T-cell (primary cell): ENCODE measurements at places on chromosomes 12 and 14. TPM values are rescaled to one million over a fixed set of nuclear protein-coding genes. Genes with fewer than 3 reads are reported as not detected.

The LMNTD1 gene
- not detected for total RNA-seq

The PIK3C2G gene
- total RNA-seq = not detected

The LBHD2 gene
- total RNA-seq = not detected

The GNG2 gene
- 99.0 TPM for total RNA-seq

The DCN gene
- not detected for total RNA-seq

The CLEC1A gene
- not detected for total RNA-seq

The MYH6 gene
- total RNA-seq = not detected

The CABP1 gene
- not detected for total RNA-seq

The MYF6 gene
- total RNA-seq = not detected

The SLC5A8 gene
- not detected for total RNA-seq

DNA sequence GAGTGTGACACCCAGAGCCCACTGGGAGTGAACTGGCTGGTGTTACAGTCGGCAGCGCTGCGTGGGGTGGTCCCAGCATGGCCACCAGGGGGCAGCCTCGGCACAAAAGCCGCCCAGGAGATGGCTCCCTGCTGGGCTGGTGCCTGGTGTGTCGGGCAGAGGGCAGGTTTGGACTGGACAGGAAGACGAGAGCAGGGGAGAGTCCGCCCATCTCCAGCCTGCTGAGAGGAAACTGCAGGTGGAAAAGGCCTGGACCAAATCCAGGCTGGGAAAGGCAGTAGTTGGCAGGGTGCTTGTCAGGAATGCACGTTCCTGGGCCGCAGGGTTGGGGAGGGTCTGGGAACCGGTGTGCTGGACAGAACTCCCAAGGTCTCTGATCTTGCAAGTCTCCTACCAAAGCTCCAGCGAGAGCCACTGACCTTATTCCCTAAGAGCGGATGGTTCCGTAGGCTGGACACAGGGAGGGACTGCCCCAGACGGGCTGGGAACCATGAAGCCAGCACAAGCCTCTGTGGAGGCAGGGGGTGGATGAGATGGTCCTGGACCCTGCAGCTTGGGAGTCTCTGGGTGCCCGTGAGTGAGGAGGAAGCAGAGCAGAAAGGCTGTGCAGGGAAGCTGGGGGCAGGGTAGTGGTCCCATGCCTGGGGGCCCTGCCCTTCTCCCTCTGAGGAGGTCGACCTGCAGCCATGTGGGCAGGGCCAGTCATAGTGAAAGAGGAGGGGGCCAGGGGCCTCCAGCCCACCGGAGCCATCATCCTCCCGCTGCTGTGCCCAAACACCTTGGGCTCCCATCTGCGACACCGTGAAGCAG lies 1.8 kb downstream of the AHNAK2 start:
- DNase-seq = peak; percentile 71

DNA sequence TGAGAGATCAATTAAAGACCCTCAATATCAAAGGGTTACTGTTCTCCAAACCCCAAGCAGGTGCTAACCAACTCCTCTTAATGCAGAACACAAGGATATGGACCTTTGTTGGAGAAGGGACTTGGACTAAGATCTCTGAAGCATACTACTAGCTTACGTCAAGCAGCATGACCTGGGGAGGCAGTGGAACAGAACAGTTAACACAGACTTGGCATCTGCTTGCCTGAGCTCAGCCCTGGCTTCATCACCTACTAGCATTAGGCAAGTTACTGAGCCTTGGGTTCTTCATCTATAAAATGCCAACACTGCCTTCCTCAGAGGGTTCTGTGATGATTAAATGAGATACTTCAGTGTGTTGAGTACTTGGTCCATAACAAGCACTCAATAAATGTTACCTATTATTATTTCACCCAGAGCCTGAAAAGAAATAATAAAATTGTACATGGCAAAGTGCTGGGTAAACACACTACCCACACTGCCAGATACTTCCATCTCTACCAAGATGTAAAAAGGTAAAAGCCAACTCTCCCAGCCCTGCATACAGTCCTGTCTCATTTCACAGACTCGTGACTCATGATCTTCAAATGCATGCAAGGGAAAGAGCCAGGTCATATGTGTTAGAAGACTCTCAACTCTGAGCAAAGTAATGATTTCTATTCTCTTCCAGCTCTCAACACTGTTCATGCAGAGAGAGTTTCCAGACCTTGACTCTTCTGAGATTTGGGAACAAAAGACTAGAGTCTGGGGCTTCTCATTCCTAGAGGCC lies 39.7 kb downstream of the FMNL3 start:
- no peak for DNase-seq

- no peak for DNase-seq
Measured at GRCh38 chr12:53786411-53786810, 34.6 kb upstream of the CISTR start.

DNA sequence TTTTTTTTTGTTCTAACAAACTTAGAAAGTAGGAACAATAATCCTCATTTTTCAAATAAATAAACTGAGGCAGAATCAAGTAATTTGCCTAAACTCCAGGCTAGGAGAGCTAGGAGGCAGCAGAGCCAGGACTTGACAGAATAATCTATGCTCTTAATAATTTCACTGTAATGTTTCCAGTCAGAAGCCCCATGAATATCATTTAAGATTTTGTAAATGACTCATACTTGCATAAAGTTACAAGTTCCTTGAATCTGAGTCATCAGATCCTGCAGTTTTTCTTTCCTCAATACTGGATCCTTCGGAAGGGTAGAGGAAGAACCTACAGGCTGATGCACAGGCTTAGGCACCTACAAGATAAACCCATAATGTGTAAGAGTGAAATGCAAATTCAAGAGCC lies 29.0 kb downstream of the CAPRIN2 start:
- no peak for DNase-seq

DNA sequence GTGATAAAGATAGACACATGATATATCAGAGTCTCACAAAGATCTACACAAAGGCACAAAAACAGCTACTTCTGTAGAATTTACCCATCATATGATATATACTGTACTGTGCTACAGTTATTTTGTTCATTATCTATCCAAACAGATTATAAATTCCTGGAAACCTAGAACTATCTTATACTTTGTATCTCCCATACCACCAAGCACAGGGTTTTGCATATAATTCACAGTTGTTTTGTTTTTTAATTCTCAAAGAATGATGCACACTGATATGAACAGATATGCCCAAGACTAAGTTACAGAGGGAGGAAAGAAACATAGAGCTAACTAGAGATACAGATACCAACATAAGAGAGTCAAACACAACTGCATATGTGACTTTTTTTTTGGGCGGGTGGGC lies 3.4 kb downstream of the PRKAG1 start:
- no peak for DNase-seq

DNA sequence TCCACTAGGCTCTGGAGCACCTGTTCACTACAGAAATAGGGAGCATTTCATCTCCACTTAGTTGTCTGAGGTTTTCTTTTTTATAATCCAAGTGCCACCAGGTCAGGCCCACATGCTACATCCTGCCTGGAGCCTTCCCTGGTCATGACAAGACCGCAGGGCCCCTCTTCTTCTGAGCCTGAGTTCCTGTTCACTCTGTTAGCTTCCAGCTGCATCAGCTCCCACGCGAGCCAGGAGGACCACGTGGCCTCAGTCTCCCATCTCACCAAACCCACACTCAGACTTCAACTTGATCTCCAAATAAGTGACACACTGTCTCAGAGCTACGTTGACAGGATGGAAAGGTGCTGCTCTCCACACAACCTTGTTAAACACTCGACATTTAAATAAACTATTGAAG lies 21.0 kb downstream of the RIMBP2 start:
- DNase-seq = no peak

DNA sequence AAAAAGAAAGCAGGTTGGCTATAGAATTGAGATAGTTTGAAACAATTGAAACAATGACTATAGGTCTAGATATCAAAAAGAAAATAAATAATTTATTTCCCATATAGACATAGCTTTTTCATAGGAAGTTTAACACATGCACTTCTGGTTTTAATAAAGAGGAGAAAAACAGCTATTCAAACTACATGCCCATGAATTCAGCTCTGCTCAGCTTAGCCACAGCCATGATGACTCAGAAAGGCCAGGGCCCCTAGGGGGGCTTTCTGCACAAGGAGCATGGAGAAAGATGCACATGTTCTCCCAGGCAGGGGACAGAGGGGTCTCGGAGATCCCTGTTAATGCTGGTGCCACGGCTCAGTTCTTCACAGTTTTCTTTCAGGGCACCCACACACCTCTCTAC lies 114.0 kb downstream of the GALC start:
- DNase-seq = no peak

- no peak for DNase-seq
Measured at GRCh38 chr14:102140750-102141145, 1.1 kb downstream of the WDR20 start.

GRCh38 chr12:130527239-130527638 lies 188.9 kb downstream of the RIMBP2 start:
- DNase-seq = no peak

GRCh38 chr12:80314741-80315140 lies 129.3 kb upstream of the PTPRQ start:
- DNase-seq = no peak

GRCh38 chr14:105414456-105415371 lies 4.9 kb upstream of the MTA1 start:
- DNase-seq = peak; percentile 57

DNA sequence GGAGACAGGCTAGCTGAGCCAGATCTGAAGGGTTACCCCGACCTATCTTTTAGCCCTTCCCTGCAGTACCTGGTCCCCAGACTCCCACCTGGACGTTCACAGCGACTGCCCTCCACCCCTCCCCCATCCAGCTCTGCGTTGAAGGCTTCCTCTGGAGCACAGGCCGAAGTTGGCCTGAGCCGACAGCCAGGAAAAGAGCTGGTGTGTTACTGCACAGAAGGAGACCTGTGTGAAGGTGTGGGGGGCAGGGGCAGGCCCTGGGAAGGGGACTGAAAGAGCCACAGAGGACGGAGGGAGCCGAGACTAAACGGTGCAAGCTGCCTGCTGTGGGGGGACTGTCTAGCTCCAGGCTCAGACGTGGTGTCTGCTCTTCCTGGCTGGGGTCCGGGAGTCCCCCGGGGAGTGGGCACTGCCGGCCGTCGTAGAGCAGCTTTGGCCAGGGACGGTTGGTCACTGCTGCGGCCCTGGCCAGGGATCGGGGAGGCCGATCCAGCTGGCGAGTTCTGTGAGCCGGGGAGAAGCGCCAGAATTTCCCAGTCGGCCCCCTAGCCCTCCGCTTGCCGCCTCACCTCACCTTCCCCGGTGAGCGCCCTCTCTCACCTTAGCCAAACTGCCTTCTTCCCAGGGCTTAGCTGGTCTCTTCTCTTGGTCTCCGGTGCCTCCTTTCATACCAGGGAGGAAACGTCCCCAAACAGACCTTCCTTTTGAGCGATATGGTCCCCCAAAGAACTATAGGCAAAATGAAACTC lies 899 bp upstream of the COL2A1 start:
- no peak for DNase-seq

- DNase-seq = no peak
Measured at GRCh38 chr12:76717314-76717713, 46.6 kb upstream of the ZDHHC17 start.

DNA sequence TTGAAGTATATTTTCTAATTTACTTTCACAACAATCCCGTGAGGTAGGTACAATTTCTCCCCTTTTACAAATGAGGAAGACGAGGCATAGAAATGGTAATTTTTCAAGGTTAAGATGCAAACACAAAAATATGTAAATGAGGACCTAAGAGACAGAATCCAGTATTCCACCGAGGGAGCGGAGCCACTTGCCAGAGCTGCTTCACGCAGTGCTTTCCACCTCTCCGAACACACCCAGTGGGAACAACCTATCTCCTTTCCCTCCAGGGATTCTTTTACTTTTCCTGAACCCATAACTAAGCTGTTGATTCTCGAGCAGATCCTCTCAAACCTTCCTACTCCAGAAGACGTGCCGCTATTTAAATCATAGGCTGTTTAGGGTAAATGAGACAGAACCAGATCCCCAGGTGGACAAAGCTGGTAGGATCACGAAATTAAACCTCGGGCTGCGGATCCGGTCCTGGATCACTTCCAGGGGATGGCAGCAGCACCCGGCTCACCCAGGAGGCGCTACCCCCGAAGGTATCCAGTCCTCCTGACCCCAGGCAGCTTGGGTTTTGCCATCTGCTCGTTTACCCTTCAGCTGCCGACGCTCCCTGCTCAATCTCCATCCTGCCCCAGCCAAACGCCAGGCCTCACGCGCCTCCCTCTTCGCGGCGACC lies 1.5 kb downstream of the DDHD1 start:
- DNase-seq = peak; percentile 36

DNA sequence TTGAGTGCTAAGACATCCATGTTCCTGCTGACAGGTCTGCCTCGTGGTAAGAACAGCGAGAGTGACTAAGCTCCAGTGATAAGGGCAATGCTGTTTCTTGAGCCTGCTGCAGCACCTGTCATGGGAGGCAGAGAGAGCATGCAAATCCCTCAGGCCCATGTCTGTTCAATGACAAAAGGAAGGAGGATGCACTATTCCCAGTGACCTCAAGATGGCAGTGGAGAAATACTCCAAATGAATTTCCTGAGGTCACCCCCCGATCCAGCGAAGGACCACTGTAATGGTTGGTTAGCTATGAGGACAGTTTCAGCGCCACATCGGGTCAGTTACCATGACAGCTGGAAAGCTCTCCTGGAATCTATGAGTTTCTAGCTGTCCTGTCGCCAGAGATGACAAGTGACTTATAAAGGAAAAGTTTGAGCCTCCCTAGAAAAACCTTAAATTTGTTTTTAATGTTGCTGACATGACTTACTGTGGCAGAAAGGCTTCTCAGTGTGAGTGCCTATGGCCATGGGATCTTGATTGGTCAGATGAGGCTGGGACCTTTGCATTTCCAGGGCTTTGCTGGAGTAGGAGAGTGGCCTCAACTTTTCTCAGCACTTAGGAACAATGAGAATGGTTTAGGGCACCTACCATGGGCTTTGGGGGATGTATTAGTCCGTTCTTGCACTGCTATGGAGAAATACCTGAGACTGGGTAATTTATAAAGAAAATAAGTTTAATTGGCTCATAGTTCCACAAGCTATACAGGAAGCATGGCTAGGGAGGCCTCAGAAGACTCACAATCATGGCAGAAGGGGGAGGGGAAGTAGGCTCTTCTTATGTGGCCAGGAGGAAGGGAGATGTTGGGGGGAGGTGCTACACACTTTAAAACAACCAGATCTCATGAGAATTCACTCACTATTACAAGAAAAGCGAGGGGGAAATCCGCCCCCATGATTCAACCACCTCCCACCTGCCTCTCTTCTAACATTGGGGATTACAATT lies 88.0 kb upstream of the TMEM260 start:
- DNase-seq = peak; percentile 7

- DNase-seq = no peak
Measured at GRCh38 chr14:71650187-71650755, 282.0 kb upstream of the RGS6 start.

- no peak for DNase-seq
Measured at GRCh38 chr14:93031505-93032315, 84.0 kb downstream of the ITPK1 start.
